ENCODE measurements at places on chromosomes 2 and 18.

- DNase-seq = no peak
Measured at GRCh38 chr2:23427976-23428375, 43.0 kb downstream of the KLHL29 start.

- DNase-seq = no peak
Measured at GRCh38 chr18:23306822-23307221, 146.3 kb upstream of the RIOK3 start.

GRCh38 chr18:12443551-12443950 lies 35.8 kb downstream of the PRELID3A start:
- DNase-seq = no peak

DNA sequence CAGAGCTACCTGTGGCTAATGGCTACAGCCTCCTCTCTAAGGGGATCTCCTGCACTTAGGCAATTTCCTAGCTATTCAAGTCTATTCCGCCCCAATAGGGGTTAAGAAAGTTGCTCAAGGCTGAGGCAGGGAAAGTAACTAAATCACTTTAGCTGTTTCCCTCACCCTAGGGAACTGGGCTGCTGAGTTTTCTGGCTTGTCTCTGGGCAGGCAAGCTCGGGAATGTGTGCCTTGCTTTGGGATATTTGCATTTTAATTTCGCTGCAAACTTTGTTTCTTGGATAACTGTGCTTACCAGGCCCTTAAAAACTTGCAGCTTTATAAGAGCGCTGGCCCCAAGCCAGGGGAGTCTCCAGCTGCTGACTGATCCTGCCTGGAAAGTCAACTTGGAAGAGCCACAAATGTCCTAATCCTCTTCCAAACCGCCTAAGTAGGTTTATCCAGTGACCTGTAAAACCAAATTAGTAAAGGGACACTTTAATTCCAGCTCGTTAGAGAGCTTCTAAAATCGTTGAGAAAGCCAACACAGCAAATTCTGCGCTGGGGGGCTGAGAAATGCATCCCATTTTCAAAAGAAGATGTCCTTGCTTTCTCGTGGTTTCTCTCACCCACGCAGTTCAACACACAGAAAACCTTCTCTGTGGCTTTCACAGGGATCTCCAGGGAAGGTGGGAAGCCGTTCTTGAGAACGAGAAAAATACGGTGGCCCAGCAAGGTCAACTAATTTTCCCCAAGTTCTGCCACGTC lies 59.5 kb upstream of the SP3 start:
- no peak for DNase-seq

DNA sequence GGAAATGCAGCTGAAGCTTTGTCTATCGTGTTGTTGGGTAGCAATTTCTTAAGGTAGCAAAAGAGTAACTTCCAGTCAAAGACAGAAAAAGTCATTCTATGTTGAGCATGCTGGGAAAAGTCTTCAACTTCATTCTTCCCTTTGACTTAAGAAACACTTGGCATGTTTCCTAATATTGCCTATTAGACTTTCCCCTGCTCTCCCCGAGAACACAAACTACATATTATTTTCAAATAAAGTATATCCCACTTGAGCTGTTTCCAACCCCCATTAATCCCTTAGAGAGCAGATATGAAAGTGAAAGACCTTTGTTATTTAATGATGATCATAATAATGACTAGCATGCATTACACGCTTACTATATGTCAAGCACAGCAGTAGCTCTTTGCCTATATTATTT lies 136.0 kb upstream of the SPOPL start:
- no peak for DNase-seq

GRCh38 chr2:16100006-16100405 lies 159.7 kb downstream of the MYCN start:
- no peak for DNase-seq

- DNase-seq = no peak
Measured at GRCh38 chr2:98473995-98474780, 29.5 kb downstream of the INPP4A start.

- no peak for DNase-seq
Measured at GRCh38 chr2:173286153-173286809, 68.4 kb upstream of the CDCA7 start.

- no peak for DNase-seq
Measured at GRCh38 chr2:160165081-160165480, 35.0 kb downstream of the ITGB6 start.

DNA sequence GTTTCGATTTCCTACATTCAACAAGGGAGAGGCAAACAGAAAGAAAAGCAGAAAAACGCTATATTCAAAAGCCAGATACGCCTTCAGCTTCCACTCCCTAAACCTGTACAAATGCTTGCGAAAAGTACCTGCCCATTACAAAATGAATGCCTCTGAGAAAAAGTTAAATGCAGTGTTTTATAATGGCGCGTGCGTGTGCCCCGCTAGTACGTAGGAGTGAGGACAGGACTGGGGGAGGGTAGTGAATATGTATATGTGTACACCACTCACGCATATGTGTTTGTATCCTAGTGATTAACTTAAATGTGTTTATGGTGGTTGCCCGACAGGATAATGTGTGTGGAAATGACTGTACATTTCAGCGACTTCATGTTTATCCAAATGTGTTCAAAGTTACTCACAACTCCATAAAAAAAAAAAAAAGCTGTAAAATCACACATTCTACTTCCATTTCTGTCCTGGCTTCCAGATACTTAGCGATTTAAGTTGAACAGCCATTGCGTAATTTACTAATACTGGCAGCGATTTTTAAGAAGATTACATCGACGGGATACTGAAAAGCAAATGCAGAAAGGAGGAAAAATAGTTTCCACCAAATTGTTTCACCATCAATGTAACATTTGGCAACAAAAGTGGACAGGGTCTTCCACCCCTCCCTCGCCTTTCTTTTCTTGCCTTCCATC lies 1.3 kb downstream of the NEUROD1 start:
- DNase-seq = no peak

- DNase-seq = peak; percentile 88
Measured at GRCh38 chr2:20065885-20066602, 14.6 kb upstream of the LAPTM4A start.

DNA sequence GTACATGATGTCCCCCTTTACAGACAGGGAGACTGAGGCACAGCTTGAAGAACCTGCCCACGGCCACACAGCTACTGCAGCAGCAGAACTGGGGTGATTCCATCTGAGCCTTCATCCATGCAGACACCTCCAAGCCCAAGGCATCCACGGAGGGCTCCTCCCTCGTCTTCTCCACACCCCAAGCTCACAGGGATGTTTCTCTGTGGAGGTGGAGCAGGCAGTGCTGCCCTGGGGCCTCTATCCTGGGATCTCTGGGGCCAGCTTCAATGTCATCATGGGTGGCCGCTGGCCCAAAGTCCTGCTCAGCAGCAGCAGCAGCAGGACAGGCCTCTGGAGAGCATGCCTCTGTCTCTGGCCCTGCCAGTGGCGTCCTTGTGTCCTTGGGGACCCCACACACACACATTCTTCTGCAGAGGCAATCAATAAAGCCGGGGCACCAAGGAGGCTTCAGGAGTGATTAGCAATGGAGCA lies 31.2 kb downstream of the ADI1 start:
- no peak for DNase-seq

- no peak for DNase-seq
Measured at GRCh38 chr2:167484875-167485274, 596.6 kb downstream of the XIRP2 start.

- DNase-seq = peak; percentile 34
Measured at GRCh38 chr18:63994783-63995399, 25.0 kb downstream of the SERPINB8 start.

GRCh38 chr2:37599688-37600525 lies 71.5 kb downstream of the CDC42EP3 start:
- no peak for DNase-seq

DNA sequence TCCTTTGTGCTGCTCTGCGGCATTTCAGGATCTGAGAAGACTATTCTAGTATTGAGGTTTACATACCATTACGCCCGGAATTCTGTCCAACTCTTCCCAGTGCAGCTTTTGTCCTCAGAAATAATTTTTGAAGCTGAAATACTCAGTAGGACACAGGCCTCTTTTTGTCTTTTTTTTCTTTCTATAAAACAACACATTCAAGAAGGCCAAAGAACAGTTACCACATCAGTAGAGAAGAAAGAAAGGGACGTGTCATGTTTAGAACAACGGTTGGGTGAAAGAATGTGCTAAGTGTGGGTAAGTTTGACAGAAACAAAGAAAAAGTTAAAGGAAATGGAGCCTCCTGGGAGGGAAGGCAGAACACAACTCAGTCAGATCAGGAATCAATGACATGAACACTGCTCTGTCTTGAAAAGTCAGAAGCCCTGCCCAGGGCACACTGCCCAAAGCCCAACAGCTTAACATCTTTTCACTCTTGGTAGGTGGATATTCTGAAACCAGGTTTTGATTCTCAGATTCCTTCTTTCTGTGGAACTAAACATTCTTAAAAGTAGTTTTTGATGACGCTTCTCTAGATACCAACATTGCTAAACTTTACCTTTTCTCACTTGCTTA lies 198.6 kb upstream of the CWC22 start:
- no peak for DNase-seq

DNA sequence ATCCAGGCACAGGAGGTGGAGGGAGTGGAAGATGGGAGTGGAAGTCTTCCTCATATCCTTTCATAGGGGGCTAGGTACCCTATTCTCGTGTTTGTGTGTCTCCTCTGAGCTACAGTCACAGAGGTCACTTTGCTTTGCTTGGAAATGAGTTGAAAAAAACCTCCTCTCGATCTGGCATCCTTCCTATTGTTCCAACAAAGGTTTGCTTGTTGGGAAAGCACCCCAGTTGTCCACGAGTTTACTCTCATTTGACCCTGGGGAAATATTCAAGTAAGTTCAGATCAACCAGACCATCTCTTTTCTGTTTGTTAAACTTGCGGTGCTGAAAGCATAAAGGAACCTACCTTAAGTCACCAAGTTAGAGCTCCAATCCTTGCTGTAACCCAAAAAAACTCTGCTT lies 59.3 kb downstream of the ARHGEF33 start:
- DNase-seq = no peak

DNA sequence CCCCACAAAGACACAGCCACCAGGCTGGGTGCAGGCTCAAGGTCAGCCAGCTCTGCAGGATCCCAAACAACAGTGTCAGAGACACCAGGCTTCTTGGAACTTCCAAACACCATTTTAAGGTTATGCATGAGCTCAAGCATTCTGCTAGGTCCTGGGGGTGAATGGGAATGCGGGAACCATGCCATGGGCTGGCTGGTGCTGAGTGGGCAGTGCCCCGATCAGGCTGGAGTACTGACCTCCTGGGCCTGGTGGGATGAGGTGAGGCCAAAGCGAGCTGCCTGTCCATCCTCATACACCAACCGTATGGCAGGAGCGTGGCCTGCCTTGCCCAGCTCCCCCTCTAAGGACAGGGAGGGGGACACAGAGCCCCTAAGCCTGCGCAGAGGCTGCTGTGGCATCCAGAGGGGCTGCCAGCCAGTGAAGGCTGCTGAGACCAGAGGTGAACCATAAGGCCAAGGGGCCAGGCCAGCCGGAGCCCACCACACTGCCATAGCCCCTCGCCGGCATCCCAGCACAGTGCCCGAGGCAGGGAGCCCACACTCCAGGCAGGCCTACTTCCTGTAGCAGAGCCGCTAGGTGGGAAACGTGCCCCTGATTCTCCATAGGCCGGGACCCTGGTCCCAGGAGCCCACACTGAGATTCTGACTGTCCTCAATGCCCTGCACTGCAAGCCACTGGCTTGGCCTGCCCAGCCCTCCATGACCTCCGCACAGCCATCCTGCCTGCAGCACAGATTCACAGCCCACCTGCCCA lies 135.0 kb downstream of the HDAC4 start:
- no peak for DNase-seq

GRCh38 chr2:238667639-238668038 lies 180.2 kb upstream of the TWIST2 start:
- DNase-seq = no peak

GRCh38 chr2:5057891-5058351 lies 634.3 kb upstream of the SOX11 start:
- no peak for DNase-seq

GRCh38 chr2:173990970-173991819 lies 26.0 kb upstream of the SP3 start:
- DNase-seq = no peak

DNA sequence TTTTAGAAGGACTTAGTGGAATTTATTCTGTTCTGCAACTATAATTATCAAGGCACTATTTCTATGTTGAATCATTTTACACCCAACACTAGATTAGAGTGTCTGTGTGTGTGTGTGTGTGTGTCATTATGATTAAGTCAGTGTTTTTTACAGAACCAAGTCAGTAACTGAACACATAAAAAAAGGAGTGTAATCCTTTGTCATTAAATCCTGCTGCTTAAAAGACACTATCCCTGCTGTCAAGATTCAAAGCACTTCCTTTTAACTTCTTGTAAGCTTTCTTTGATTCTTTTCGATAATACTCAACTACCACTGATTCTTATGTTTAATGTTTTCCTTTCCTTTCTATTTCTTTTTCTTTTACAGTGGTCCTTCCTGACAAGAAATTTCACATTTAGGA lies 306.7 kb downstream of the ZNF804A start:
- DNase-seq = no peak

DNA sequence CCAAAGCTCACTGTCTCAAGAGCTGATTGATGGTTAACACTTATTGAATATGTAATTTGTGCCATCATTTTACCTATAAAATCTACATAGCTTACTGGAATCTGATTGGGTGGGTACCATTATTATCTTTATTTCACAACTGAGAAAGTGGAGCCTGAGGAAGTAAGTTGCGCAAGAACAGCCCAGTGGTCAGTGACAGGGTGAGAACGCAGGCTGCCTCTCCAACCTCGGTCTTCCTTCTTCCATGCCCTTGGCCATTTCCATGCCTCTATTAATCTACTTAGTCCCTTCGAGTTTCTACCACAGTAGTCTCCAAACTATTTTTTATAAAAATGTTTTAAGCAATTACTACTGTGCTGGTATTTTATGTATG lies 390.9 kb upstream of the VWC2L start:
- DNase-seq = no peak

DNA sequence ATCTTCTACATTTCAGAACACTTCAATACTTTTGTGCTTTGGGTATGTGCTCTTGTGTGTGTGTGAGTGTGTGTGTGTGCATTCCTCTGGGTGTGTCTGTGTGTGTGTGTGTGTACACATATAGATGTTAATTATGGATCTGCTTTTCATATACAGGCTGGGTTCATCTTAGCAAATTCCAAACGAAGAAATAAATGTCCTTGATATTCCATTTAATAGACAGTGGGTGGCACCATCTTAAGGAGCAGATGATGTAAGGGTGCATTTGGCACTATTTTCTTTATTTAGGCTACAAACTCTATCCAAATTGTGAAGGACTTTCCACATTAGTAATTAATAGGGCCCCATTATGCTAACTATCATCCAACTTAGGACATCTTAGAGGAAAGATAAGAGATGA lies 425.8 kb upstream of the POU3F3 start:
- DNase-seq = no peak

- no peak for DNase-seq
Measured at GRCh38 chr2:28193630-28194403, 198.8 kb upstream of the FOSL2 start.

- no peak for DNase-seq
Measured at GRCh38 chr2:120313695-120314615, 32.0 kb upstream of the INHBB start.

GRCh38 chr2:123085484-123085883 lies 939.6 kb upstream of the CNTNAP5 start:
- DNase-seq = no peak

GRCh38 chr18:73782405-73782804 lies 365.2 kb downstream of the FBXO15 start:
- DNase-seq = no peak

Data from hematopoietic multipotent progenitor cell treated with erythropoietin and hydrocortisone succinate and interleukin-3 and kit ligand, for 15 days (in vitro differentiated cells).